ENCODE measurements at places on chromosomes 5 and 9. TPM values are rescaled to one million over a fixed set of nuclear protein-coding genes. Genes with fewer than 3 reads are reported as not detected.

GRCh38 chr5:167320019-167320418 is 971.4 kb upstream of the WWC1 start:
- DNase-seq, result no peak

Gene NME5
- not detected for total RNA-seq

GRCh38 chr9:75109210-75109839 is 21.0 kb downstream of the OSTF1 start:
- no peak for DNase-seq

Gene LTC4S
- total RNA-seq, result 6.8 TPM

- DNase-seq, result no peak
Measured at GRCh38 chr5:172910828-172911627, 48.2 kb upstream of the RPL26L1 start.

DNA sequence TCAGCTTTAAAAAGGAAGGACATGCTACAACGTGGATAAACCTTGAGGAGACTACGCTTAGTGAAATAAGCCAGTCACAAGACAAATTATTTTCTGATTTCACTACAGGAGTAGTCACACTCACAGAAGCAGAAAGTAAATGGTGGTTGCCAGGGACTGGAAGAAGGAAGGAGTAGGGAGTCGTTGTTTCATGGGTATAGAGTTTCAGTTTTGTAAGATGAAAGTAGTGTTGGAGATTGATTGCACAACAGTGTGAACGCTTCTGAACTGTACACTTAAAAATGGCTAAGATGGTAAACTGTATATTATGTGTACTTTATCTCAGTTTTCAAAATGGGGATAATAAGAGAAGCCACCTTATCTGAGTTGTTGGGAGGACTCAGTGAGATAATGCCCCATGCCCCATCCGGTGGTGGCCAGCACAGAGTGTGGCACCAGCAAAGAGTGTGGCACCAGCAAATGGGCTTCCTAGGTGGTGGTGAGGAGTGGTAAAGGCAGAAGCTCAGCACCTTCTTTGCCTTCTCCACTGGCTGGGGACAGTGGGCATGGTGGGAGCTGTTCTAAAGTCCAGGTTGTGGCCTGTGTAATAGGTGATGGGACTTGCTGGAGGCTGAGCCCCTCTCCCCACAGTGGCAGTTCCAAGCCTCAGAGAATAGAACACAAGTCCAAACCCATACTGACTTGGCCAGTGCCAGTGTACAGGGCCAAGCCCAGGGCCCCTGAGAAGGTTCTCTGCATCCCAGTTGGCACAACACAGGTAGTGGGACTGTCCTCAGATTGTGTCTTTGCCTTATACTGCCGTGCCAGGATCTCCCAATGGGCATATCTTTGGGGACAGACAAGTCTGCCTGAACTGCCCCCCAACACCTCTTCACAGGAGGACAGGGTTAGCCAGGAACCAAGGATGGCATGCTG is 4.4 kb downstream of the SLC22A4 start:
- DNase-seq, result no peak

DNA sequence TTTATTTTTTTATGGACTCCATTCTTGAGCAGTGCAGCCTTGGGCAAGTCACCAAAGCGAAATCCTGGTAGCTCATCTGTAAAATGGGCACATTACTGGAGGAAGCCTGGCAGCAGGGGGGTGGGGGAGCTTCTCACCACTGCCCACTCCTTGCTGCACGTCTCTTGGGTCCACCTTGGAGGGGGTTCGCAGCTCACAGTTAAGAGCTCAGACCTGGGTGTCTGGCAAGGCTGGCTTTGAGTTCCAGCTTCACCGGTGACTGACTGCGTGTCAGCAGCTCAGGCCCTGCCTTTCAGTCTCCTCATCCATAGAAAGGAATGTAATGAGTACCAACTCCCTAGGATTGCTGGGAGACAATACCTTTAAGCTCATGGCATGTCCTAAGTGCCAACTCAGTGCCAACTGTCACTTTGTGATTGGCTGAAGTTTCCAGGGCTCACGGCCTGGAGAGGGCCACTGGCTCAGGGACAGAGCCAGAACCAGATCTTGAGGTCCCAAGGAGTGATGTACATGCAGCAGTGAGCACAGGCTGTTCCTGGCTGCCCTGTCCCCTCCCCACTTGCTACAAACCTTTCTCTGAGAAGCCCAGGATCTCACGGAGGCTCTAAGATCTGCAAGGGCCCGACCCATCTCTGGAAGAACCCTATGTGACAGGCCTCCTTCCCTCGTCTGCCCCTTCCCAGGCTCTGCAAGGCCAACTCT is 72.9 kb downstream of the C9orf50 start:
- no peak for DNase-seq

DNA sequence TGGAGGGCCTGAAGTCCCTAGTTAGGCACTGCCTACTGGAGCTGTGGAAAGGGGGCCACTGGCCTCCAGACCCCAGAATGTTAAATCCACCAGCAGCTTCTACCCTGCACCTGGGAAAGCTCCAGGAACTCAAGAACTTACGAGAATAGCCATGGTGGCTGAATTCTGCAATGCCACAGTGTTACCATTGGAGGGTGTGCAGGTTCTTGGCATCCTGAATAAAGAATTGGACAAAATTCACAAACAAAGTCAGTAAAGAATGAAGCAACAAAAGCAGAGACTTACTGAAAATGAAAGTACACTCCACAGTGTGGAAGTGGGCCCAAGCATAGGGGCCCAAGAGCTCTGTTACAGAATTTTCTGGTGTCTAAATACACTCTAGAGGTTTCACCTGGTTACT is 107.0 kb downstream of the PRDM9 start:
- DNase-seq, result no peak

GRCh38 chr9:83935276-83935935 is 14.2 kb upstream of the KIF27 start:
- DNase-seq, result no peak

GRCh38 chr9:93306081-93306480 is 122.1 kb downstream of the WNK2 start:
- no peak for DNase-seq

Gene CRB2
- not detected for total RNA-seq

GRCh38 chr9:13387734-13388067 is 108.2 kb upstream of the MPDZ start:
- no peak for DNase-seq

Gene DNM1
- 2.2 TPM for total RNA-seq

DNA sequence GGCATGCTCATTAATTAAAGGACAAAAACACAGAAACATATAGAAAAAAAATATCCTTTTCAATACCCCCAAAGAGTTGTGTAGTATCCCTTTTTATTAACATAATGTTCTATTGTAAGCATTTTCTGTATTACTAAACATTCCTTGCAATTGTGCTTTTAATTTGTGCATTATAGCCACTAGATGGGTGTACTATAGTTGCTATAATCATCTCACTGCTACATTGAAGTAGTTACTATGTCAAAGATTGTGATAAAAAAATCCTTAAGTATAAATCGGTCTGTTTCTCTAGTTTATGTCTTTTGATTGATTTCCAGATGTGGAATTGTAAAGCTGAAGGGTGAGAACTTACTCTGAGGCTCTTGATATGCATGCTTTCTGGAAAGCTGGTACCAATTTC is 21.4 kb downstream of the FREM1 start:
- DNase-seq, result no peak

Gene MYOZ3
- not detected for total RNA-seq

GRCh38 chr9:137534256-137535119 is 15.7 kb downstream of the PNPLA7 start:
- DNase-seq, result no peak

Gene SLC25A2
- total RNA-seq, result 0.70 TPM

Gene TPPP
- total RNA-seq, result 35.4 TPM

Gene ANKRD31
- total RNA-seq, result 0.37 TPM

- peak; percentile 39 for DNase-seq
Measured at GRCh38 chr9:136975644-136976043, 1.7 kb upstream of the PTGDS start.

DNA sequence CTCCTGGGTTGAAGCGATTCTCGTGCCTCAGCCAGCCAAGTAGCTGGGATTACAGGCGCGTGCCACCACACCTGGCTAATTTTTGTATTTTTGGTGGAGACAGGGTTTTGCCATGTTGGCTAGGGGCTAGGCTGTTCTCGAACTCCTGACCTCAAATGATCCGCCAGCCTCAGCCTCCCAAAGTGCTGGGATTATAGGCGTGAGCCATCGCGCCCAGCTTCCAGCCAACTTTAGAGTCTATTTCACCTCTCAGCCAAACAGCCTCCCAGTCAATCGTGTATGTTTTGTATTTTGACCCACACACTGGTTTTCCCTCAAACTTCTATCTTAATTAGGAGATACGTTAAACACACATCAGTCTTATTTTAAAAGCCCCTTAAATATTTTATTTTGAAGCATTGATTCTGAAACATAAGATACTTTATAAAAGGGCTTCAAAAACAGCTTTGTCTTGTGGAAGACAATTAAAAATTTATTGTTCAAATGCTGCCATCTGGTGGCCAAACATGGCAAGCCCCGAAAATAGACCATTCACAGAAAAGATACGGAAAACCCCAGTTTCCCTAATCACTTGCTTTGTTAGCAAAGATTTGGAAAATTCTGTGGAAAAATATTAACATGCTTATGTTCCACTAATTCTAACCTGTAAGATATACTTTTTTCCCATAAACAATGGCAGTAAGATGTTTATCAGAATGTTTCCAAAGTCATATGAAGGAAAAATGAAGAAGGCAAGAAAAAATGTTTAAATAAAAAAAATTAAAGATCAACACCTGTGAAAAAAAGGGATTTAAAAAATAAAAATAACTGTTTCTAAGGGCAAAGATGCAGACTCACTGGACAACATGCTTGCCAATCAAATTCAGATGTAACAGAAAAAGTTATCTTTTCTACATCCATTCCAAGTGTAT is 33.1 kb downstream of the APTX start:
- DNase-seq, result peak; percentile 21

DNA sequence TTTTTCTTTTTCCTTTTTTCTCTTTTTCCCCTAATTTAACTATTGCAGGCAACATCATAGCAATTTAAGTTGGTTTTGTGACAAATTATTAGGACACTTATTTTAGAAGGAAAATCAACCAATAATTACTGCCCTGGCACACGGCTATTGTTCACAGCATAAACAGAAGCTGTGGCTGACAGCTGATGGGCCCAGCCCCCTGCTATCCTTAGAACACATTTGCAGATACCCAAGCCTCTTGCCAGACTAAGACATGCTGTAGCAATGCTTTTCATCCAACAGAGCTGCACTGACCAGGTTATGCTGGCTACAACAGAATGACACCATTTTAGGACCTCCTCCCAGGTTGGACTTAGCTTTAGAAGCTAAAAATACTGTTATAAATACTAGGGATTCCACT is 852.7 kb upstream of the DMAC1 start:
- DNase-seq, result no peak

DNA sequence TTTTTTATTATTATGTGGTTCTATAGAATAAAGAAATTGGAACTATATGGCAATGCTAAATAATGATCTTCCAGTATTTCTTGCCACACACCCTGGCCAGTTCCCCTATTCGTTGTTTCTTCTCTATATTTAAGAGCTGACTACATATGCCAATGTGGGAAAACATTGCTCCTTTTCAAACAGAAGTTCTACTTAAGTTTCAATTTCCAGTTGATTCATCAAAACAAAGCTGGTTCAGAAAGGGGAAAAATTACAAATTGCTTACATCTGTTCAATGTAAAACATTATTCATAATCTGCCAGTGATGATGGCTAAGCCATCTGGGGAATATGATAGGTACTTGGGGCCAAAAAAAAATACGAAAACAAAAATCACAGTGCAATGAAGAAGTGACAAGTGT is 76.9 kb downstream of the ST8SIA4 start:
- DNase-seq, result no peak

Gene LIFR
- total RNA-seq, result not detected

GRCh38 chr9:129485145-129485774 is 135.6 kb downstream of the C9orf50 start:
- DNase-seq, result no peak

Gene AK8
- total RNA-seq, result 0.32 TPM

DNA sequence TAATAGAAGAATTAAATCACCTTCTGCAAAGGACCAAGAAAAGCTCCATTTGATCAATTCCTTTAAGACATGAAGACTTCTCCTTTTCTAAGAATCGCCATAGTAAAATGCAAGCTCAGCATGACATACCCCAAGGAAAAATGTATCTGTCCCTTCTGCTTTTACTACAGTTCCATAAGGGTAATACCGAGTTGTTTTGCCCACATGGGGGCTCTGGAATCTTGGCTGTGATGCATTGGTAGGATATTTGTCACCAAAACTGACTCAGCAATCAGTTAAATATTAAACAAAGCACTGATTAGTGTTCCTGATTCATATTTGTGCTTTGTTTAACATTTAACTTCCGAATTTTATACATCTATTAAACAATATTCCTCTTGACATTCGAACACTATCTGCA is 24.3 kb upstream of the KCNIP1 start:
- no peak for DNase-seq

Gene TRPM3
- not detected for total RNA-seq

- no peak for DNase-seq
Measured at GRCh38 chr9:107638521-107639310, 149.1 kb upstream of the KLF4 start.

Gene ARL14EPL
- not detected for total RNA-seq

DNA sequence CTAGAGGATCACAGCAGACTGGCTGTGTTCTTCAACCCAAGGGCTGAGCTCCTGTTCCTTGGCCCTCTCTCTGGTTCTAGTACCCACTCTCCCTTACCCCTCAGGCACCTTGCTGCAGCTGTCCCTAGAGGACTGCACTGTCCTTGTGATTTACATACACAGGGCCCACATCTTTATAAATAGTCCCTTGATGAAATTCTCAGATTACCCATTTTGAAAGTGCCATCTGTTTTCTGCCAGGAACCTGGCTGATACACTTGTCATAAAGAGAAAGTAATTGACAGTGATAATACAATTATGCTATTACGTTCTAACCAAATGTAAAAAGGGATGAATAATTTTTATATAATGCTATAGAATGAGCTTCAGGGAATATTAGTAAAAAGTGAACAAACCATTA is 16.5 kb upstream of the SPARC start:
- no peak for DNase-seq

DNA sequence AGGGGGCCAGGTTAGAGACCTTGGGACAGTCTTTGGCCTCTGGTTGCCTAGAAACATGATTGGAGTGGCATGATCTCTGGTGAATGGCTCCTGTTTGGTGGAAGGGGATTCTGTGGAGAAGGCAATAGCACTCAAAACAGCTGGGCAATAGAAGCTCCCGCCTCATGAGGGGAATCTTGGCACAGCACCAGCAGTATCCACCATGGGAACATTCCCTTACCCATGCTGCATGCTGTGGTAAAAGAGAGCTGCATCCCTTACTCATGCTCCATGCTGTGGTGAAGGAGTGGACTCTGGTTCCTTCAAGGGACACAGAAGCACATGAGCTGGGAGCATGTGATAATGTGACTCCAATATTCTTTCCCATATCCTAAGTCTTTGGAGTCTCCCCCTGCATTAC is 160.6 kb downstream of the PJA2 start:
- no peak for DNase-seq

Gene CCDC183
- 1.8 TPM for total RNA-seq

DNA sequence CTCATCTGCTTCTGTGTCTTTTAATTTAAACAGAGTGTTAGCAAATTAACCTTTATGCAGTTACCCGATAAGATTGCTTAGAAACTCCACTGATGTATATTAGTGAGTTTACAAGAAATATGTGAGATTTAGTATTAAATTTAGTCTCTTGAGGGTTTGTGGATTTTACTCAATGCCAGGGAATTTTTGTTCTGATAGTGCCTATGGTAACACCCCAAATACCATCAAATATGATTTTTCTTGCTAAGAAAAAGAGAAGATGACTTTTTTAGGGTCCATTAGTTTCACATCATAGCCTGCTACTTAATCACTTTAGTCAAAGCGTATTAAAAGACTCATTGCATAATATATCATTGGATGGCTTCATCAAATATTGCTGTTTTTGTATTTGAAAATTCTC is 224.9 kb downstream of the PCSK5 start:
- DNase-seq, result no peak

Gene MACROH2A1
- 141 TPM for total RNA-seq

Data from T-helper 17 cell (primary cell).